ENCODE measurements at places on chromosomes 5 and 9.

- no peak for DNase-seq
Measured at GRCh38 chr9:88011005-88011766, 36.9 kb upstream of the CDK20 start.

- DNase-seq = no peak
Measured at GRCh38 chr5:1725641-1726468, 73.8 kb downstream of the MRPL36 start.

DNA sequence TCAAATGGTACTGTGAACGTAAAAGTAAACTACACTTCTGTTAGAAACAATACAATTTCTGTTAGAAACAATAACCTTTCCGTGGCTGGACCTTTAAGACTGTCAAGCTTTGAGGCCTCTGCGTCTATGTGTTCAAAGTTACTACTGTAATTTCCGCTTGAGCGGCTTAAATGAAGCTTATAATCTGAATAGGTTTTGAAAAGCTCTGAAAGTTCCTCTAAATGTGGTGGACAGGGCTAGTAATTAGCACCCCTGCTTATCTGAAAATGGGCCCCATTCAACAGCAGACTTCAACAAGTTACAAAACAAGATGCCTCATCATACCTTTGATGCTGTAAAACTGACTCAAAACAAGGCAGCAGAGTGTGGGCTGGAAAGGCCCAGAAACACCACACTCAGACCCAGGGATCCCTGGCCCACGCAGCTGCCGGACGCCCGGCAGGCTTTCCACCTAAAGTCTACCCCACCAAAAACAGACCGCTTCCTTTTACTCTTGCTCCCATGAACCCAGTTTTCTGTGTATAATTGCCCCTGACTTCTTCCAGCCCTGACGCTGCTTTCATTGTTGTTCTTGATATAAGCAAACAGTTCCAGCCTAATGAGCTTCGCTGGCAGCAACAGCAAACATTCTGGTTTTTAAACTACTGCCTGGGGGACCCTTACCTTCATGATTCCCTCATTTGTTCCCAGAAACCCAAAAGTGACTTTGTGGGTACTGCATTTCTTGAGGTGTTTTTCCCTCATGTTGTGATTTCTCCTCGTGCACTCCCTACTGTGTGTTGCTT is 66.7 kb downstream of the TLE1 start:
- no peak for DNase-seq

DNA sequence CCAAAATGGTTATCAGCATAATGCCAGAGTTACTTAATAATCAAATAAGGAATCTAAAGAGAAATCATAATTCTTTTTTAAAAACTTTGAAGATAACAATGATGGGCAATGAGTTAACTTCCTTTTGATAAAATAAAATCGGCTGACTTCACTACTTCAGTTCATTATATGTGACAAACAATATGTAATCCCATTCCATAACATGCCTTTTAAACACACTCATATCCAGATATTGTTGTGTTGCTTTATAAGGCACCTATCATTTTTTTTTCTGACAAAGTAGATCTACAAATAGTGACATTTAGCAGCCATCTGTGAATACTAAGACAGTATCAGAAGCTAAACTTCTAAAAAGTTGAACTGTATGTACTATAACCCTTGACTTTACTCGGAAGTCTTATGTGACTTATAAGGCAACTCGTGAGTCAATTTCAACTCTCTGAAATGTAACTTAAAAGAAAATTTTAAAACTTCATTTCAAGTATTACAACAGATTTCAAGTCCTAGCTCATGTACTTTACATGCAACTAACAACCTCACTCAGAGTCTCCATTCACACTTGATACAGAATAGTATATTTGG is 7.5 kb downstream of the ADAMTS6 start:
- DNase-seq = no peak

DNA sequence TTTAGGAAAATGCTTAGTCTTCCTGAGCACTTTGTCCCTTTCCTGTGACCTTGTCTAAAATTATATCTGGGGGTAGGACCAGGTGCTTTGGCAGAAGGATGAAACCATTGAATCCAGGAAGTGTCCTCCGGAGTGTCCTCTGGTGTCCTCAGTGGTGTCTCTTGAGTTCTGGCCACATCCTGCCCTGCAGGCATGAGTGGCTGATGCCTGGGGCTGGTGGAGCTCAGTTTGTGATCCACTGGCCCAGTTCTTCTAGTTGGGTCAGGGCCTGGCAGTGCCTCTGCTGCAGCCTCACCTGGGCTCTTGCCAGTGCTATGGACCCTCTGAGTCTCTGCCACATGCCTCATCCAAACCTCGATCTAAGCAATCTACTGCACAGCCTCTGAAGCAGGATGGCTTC is 14.4 kb upstream of the TMED7 start:
- no peak for DNase-seq

DNA sequence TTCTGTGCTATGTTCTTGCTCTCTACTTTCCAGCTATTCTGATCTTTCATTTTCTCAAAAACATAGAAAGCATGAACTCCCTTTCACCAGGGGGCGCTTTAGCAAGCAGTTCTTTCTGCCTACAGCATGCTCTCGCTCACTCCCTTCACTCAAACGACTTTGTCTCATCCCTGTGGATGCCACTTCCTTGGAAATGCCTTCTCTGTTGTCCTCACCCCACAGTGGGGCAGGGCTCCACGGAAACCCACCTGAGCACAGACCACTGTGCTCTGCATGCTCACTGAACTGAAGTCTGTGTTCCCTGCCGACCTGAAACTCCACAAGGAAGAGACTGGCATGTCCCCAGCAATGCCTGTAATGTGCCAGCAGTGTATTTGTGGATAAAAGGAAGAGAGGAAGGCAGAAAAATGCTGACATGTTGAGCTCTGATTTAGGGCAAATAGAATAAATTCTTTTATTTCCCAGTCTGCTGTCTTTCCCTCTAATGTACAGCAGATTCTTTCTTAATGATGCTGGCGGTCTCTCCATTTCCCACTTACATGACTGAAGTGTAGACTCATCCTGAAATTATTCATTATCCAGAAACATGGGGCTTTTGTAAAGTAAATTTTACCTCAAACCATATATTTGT is 4.9 kb upstream of the ROR2 start:
- DNase-seq = no peak

DNA sequence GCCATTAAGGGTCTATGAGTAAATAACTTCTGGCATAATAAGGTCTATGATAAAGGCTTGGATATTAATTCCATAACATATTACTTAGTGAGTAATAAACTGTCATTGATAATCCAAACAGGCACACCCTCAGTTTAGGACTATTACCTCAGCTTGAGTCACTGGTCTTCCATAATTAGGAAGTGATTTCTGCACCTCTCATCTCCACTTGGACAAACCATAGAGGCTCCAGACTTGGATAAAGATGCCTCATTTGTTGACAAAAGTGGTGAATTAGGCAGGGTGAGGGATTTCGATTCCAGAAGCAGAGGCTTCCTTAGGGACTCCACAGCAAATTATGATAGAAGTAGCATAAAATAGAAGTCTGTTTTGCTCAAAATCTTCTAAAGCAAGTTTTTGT is 127.5 kb upstream of the MTAP start:
- DNase-seq = no peak

- no peak for DNase-seq
Measured at GRCh38 chr5:68749631-68750030, 344.2 kb upstream of the SLC30A5 start.

- no peak for DNase-seq
Measured at GRCh38 chr5:135050244-135050767, 16.3 kb upstream of the PITX1 start.

GRCh38 chr5:42985129-42986037 is 54.7 kb downstream of the ANXA2R start:
- DNase-seq = no peak

DNA sequence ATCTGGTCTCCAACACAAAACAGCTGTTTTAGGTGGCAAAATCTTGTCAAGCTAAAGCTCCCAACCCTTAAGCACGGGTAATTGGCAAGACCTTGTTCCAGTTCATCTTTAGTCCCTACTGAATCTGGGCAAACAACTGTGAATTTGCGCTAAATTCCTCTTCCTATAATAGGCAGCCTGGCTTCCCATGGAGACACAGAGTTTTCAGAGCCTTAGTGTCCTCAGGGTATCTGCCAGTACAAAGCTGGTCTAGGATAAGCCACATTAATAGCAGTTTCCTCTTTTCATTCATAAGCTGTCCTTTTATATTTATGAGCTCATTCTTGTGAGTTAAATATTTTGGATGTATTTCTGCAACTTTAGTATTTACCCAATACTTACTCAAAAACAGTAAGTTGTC is 59.5 kb downstream of the FGF10 start:
- no peak for DNase-seq

- no peak for DNase-seq
Measured at GRCh38 chr5:53335115-53335514, 145.3 kb upstream of the FST start.

- DNase-seq = no peak
Measured at GRCh38 chr5:54390015-54390414, 65.5 kb upstream of the HSPB3 start.

- DNase-seq = no peak
Measured at GRCh38 chr9:78756813-78757510, 460.0 kb downstream of the PSAT1 start.

GRCh38 chr5:142167458-142167857 is 58.9 kb downstream of the NDFIP1 start:
- DNase-seq = no peak

GRCh38 chr9:34578241-34579103 is 11.1 kb downstream of the CNTFR start:
- no peak for DNase-seq

DNA sequence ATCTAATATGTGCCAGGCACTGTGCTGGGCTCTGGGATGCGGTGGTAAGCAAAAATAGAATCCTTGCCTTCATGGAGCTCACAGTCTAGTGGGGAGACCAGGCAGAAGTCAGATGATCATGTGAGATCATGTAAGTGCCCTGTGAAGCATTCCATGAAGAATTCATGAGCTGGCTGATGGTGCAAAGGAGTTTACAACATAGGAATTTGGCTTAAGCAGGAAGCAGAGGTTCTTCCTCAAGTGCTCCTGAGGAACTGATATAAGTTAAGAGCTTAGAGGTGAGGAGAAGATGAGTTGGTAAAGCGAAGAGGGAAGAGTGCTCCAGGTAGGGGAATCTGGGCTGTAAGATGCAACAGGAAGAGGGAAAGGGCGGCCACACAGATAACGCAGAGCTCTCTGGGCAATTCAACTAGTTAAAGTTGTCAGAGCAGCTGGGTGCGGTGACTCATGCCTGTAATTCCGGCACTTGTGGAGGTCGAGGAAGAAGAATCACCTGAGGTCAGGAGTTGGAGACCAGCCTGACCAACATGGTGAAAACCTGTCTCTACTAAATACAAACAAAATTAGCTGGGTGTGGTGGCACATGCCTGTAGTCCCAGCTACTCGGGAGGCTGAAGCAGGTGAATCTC is 78.5 kb upstream of the SPATA31D4 start:
- DNase-seq = no peak

DNA sequence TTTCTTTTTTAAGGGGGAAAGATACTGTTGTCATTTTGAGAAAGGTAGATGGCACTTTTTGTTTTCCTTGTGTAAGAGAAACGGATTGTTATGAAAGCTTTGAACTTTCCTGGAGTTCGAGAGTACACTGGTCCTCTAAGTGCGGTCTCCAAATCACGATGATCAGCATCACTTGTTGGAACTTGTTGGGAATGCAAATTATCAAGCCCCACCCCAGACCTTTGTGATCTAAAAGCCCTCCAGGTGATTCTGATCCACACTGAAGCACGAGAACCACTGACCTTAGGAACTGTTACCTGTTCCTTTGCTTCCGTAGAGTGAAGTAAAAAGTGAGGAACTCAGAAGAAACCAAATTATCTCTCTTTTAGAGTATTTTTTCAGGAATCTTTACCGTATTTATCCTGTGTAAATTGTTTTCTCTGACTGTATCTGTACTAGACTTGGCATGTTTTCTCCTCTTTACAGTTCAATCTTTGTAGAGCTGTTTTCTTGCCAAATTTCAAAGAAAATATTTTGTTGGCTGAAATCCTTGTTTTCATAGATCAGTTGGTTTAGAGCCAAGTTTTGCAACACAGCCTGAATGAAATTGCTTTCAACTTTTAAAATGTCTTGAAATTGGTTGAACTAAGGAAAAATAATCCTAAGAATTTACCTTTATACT is 4.0 kb downstream of the MAT2B start:
- no peak for DNase-seq

- no peak for DNase-seq
Measured at GRCh38 chr9:123299558-123300126, 31.3 kb upstream of the STRBP start.

Data from immature natural killer cell (primary cell).